Stimulated activated naive CD4-positive, alpha-beta T cell treated with Interleukin-2 at 50 U/mL for 16 hours (primary cell): ENCODE measurements at places on chromosomes 7 and 10.

DNA sequence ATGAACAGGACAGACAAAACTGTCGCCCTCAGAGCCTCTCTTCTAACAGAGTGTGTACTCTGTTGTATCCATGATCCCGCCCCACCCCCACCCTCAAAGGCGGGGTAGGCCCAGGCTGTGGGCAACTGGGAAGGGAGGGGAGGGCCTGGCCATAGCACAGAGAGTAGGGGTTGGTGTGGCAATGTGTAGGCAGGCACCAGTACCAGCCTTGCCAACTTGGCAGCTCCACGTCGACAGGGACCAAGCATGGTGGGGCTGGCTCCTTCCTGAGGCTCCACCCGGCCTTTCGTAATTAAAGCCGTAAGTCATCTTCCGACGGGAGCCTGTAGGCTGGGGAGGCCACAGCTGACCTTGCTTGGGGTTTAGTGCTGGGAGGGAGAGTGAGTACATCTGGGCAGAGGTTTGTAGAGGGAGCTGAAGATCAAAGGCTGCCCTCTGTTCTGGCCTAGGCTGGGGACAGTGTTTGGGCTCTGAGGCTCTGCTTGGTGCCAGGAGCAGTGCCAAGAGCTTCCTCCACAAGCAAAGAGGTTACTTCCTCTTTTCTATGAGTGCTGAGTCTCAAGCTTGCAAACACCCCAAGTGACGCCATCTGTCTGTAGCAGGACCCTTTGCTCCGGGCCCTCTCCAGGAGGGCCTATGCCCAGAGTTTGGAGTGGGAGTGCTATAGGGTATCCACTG lies 121.6 kb downstream of the C10orf105 start:
- DNase-seq = no peak

DNA sequence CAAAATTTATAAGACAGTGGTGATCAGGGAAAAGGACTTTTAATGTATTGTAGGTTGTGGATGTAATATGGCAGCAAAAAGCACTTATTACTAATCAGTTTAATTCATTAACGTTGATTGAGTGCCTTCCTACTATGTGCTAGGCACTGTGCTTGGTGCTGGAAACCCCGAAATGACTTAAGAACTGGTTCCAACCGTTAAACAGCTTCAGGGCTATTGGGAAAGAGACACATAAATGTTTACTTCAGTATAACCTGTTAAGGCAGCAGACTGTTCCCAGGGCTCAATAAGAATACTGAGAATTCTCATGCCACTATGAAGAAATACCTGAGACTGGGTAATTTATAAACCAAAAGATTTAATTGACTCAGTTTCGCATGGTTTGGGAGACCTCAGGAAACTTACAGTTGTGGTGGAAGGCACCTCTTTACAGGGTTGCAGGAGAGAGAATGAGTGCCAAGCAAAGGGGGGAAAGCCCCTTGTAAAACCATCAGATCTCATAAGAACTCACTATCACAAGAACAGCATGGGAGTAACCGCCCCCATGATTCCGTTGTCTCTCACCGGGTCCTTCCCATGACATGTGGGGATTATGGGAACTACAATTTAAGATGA lies 1.1 kb upstream of the SLC25A13 start:
- DNase-seq = no peak

- peak; percentile 66 for DNase-seq
Measured at GRCh38 chr10:110425684-110426293, 71.9 kb upstream of the DUSP5 start.

DNA sequence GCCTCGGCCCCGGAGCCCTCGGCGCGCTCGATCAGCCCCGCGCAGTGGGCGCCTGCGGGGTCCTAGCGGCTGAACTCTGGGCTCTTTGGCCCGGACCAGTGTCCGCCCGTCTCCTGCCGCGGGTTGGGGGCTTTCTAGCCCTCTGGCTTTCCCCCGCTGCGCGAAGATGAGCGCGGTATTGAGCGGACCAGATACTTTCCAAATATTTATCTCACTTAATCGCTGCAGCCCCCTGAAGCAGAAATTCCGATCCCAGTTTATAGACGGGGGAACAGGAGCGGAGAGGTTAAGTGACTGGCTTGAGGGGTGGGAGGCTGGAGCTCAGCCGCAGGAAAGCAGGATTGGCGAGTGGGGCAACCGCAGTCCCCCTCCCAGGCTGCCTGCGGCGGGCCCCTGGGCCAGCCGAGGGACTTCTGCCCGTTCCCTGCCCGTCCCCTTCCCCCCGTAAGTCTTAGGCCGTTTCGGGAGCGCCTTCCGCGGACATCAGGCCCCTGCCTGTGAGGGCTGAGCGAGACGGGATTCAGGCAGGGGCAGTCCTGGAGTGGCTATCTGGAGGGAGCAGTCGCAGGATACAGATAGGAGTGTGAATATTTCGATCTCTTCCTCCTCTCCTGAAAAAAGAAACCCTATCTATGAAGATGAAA lies 565 bp downstream of the STRIP2 start:
- DNase-seq = no peak
